SHP77 (cell line): ENCODE measurements at places on chromosomes 12 and 14.

GRCh38 chr14:89418976-89419375 is 1.9 kb upstream of the FOXN3 start:
- no peak for DNase-seq

GRCh38 chr12:90211017-90211416 is 502.4 kb upstream of the ATP2B1 start:
- no peak for DNase-seq

GRCh38 chr12:24244801-24245200 is 295.3 kb upstream of the SOX5 start:
- DNase-seq, result no peak

DNA sequence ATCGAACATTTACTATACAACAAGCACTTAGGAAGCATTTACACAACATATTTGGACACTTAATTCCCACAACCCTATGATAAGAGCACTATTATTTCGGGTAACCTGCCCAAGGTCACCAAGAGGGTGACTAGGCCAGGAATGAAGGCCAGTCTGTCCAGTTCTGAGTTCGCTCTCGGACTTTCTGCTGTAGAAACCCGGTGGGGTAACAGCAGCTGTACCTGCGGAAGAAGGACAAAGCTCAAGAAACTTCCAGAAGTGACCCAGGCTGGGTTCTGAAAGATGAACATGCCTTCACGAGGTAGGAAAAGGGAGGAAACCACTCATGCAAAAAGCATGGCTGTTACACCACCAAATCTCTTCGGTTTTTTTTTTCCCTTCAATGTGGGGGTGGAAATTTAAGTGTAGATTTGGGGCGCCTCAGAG is 10.8 kb downstream of the PLA2G1B start:
- DNase-seq, result no peak

- DNase-seq, result no peak
Measured at GRCh38 chr12:125140279-125141209, 75.3 kb downstream of the AACS start.
